ENCODE measurements at places on chromosomes 7 and 10.

DNA sequence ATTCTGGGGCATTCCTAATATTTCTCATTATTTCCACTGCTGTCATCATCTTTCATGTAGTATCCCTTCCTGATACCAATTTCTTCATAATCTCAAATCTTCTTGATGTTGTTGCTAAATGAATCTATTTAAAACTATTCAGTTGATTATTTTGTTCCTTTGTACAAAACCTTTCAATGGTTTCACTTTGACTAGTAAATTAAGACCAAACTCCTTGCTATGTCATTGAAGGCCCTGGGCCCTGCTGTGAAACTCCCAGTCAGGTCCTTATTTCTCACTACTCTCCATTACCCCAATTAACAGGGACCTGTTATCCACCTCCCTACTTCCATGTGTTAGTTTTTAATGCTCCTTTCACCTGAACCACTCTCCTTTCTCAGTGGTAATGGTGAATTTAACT lies 97.0 kb downstream of the CTTNBP2 start:
- no peak for DNase-seq

DNA sequence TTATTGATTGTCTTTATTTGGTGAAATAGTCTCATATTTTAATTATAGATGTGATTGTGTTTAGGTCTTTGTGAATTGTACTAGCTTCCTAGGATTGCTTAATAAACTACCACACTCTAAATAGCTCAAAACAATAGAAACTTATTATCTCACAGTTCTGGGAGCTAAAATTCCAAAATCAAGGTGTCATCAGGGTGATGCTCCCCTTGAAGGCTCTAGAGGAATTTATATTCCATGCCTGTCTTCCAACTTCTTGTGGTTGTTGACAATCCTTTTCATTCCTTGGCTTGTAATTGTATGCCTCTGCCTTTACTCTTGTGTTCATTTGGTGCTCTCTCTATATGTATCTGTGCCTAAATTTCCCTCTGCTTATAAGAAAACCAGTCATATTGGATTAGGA lies 155.3 kb upstream of the AKR1E2 start:
- DNase-seq = no peak

- no peak for DNase-seq
These were observed 66.1 kb downstream of the ZMYND11 start for GRCh38 chr10:201328-201771.

DNA sequence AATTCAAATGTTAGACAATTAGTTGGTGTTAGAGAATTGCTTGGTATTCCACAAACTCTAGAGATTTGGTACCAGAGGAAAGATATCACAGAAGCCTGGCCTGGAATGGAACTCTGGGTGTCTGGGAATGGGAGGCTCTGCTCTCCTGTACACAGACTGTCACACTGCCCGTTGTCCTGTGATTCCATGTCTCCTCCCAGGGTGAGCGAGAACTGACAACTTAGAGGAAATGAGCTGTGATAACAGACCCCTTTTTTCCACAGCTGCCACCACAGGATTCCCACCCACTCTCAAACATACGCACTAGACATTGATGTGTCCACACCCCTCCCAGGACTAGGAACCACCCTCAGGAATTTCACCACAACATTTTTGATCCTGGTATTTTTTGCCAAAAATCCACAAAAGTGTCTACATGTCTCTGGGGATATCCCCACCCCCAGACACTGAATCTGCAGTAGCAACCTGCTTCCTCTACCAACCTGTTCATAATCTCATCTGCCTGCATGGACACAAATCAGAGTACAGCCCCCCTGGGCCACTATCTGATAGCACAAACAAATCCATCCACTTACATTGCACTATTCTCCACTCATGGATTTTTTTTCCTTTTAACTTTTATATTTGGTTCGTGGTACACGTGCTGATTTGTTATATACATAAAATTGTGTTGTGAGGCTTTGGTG lies 4.7 kb downstream of the ZNF273 start:
- DNase-seq = no peak

GRCh38 chr7:47197486-47197885 lies 384.4 kb downstream of the TNS3 start:
- DNase-seq = no peak

DNA sequence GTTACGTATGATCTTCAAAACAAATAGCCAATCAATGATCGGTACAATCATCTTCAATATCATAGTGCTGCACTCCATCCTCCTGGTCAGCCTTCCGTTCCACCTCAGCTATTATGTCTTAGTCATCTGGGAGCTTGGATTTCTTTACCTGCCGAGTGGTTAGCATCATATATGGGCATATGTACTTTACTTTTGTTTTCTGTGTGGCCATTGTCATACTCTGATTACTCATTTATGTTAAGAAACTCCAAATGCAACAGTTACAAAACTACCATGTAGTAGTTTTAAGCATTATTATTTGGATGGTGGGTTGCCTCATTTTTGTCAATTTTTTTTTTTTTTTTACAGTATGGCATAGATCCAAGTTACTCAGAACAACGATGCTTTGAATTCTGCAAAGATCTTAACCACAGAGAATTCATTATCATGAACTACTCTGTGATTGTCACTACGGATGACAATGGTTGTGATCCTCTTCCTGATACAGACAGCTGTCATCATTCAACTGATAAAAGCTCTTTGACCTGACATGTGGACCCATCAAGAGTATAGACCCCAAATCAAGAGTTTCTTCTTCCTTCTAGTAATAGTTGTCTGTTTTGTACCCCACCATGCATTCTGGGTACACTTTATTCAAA lies 52.1 kb upstream of the NME8 start:
- no peak for DNase-seq

- DNase-seq = no peak
These were observed 130.2 kb downstream of the OAT start for GRCh38 chr10:124288486-124288885.

DNA sequence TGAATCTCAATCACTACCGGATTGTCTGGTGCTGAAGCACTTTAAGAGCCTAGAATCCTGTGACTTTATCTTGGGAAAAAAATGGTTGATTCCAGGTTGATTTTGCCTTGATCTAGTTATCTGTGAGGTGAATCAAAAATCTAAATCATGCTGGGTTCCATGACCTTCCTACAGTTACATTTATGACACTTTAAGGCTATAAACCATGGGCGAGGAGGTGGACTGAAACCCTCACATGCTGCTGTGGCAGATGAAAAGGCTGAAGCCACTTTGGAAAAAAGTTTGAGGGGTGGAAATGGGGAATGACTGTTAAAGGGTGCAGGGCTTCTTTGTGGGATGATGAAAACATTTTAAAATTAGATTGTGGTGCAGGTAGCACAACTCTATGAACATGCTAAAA lies 17.5 kb downstream of the SLC16A9 start:
- no peak for DNase-seq
